G401 (cell line): ENCODE measurements at places on chromosomes 5 and 9. TPM values are rescaled to one million over a fixed set of nuclear protein-coding genes. Genes with fewer than 3 reads are reported as not detected.

GRCh38 chr5:95352691-95353090 lies 38.5 kb upstream of the FAM81B start:
- DNase-seq = peak; percentile 74

- no peak for DNase-seq
These were observed 137.0 kb downstream of the CCDC192 start for GRCh38 chr5:127840198-127840524.

- no peak for DNase-seq
These were observed 509.0 kb downstream of the KIF4B start for GRCh38 chr5:155522540-155522939.

- DNase-seq = no peak
These were observed 17.4 kb upstream of the HMGCR start for GRCh38 chr5:75319638-75320037.

C7 gene
- not detected in 2 replicates for total RNA-seq

SLC28A3 gene
- not detected in 2 replicates for total RNA-seq

FRRS1L gene
- total RNA-seq = not detected in 2 replicates

GRCh38 chr9:38254151-38254550 lies 138.4 kb upstream of the ALDH1B1 start:
- no peak for DNase-seq

DNA sequence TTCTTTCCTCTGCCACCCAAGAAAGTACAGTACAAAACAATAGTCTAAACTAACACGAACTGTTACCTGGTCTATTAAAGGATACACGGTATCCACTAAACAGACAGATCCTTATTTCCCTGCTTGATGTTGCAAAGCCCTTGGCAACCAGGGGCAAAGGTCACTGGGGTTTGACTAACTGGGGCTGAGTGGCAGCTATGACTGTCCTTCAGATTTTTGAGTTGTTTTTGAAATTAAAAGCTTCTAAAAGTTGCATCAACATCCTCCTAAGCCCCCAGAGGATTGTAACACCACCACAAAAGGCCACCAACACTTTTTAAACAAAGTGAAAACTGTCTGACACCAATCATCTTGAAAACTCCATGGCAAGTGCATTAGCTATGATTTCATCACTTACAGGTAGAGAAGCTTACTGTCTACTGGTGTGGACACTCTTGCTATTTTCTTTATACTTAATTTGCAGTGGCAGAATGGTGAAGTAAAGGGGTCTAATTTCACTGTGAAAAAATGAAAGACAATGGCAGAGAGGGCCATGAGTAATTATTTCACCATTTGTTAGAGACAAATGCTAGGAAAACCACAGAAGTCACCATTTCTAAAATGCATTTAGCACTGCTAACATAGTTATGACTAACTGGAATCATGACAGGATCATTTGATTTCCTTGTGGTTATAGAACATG lies 292.4 kb downstream of the EFNA5 start:
- no peak for DNase-seq
